Stimulated activated CD8-positive, alpha-beta memory T cell treated with anti-CD3 and anti-CD28 coated beads, Interleukin-4, amount 100 ng/mL, for 1 hour (primary cell): ENCODE measurements at places on chromosomes 1 and 21.

- DNase-seq = no peak
Measured at GRCh38 chr1:86389307-86389706, 6.8 kb downstream of the ODF2L start.

DNA sequence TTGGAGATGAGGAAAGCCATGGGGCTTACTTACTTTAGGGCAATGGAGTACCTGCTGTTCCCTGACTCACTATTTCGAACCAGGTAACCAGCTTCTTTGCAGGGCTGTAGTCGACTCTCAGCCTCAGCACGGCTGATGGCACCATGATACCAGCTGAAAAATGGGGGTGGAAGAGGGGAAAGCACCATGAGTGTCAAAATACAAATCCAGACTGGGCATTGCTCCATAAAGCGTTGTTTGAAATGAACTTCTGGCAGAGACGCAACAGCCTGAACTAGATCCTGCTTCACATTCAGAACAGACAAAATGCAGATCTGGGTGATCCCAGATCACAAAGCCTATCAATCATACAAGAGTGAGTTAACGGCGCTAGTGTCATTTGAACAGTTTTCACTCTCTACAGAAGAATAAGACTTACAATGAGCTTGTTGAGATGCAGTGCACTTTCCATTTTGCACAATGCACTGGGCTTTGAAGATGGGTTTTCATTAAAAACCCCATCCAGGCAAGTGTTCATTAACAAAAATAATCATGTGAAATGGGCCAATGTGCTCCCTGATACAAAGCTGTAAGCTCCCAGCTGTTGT is 16.0 kb upstream of the TDRD10 start:
- DNase-seq = no peak

GRCh38 chr1:171248302-171248701 is at the start of gene FMO1:
Gene FMO1 (plus strand): TSS chr1:171248494. CDS start chr1:171258088, 9,594 bp downstream.
- DNase-seq = no peak

GRCh38 chr1:234745276-234745675 is 135.3 kb upstream of the IRF2BP2 start:
- DNase-seq = no peak

GRCh38 chr1:228697207-228698016 is 37.9 kb upstream of the RHOU start:
- no peak for DNase-seq

DNA sequence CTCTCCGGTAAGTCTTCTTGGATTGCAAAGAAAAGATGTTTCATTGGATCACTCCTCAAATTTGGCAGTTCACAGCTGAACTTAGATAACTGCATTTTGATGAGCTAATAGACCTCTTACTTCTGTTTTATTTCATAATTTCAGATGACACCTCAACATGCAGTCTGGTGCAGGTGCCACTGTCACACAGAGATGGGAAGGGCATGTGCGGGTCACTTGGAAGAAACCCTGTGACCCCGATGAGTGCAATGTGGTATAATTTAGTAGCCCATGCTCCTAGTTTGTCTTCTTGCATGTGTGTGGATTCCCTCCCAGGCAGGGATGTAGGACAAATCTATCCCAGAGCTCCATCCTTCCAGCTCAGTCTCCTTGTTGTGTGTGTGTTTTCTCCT is 481 bp upstream of the SLAMF1 start:
- no peak for DNase-seq

GRCh38 chr1:24910751-24911650 is 19.1 kb downstream of the RUNX3 start:
- DNase-seq = peak; percentile 70

DNA sequence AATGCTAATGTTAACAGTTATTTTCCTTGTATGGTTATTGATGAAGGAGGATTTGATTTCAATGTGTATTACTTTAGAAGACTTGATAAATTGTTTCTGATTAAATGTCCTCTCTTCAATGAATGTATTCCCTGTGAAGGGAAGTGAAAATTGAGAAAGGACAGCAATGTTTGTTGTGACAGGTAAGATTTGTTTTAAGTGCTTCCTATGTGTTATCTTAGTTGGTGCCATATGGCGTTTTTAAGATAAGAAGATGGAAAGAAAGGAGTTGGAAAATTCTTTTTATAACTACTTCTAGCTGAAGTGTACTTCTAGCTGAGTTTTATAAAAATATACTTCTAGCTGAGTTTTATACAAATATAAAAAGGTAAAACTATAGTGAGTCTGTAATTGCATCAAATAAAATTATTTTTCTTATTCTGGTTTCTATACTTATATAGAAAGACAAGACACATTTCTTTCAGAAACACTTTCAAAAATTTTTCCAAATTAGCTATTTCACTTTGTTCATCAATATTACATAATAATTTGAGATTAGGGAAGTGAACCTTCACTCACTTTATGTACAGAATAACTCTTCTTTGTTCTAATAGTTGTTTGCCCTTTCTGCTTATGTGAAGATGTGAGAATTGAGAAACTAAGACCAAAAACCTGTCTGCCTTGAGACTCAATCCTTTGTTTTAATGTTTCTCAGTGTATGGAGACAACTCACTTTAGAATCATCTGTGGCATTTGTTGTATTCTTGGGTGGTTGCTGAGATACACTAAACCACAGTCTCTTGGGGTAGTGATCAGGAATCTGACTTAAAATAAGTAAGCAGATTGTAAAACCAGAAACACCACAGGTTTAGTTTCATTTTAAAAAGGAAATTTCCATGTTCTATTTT is 382.9 kb upstream of the B3GALT2 start:
- no peak for DNase-seq

DNA sequence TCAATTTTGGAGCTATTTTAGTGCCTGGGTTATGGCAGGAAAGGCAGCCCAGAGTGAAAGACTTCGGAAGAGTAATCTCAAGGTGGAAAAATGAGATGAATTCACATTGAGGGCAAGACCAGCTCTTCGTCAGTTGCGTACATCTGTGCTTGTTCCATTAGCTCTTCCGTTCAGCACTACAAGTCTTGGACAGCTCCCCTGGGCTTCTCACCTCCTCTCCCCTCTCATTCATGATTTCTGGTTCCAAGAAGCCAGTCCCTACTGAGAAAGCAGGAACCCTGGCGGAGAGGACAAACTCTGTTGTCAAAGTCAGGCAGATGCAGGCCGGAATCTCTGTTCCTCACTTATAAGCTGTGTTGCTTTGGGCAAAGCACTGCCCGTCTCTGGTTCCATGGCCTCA is 76.5 kb downstream of the ACTL8 start:
- DNase-seq = no peak

DNA sequence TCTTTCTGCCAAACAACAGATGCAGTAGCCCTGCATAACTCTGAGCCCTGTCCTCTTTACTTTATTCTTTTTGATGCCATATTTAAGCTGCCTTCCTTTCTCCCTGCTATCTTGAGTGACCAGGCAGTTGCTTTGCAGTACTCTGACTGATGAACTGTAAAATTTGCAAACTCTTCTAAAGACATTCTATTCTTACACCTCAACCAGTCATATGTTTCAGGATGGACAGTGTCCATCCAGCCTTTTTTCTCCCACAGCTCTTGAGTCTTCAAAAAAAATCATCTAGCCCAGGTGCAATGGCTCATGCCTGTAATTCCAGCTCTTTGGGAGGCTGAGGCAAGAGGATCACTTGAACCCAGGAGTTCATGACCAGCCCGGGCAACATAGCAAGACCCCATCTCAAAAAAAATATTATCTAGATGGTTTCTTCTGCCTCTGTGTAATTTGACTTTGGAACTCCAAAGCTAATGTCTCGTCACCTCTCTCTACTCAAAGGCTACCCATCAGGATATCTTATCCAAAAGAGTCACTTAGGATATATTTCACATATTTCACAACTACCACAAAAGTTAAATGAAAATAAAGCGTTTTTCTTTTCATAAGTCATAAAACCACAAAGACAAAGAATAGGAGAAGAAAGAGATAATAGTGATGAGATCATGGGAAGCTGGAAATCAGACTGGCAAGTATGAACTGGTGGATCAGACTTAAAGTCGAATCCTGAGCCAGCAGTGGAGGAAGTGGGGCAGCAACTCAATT is 54.6 kb upstream of the IPO9 start:
- no peak for DNase-seq

- DNase-seq = no peak
Measured at GRCh38 chr1:77958391-77958790, 20.5 kb downstream of the FUBP1 start.

DNA sequence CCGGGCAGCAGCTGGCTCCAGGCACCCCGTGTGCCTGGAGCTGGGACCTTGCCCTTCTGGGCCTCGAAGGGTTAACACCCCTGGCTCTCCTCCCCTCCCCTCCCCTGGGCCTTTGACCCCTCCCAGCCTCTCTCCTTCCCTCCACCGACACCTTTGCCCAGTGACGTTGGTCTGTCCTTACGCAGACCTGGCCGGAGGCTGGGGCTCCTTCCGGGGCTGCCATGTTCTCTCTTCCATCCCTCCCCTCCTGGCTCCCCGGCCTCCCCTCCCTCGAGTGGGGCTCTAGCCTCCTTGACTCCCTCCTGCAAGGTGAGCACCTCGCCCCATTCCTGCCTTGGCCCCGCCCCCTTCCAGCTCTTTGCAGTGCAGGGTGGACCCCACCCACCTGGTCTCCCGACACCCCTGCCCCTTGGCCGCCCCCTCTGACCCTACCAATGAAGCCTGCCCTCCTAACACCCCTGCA is at the start of gene TMEM82:
Gene TMEM82 (plus strand): TSS at position 161 of the 463 bp plus-strand sequence. CDS start 61 bp downstream, at position 222.
- DNase-seq = no peak

DNA sequence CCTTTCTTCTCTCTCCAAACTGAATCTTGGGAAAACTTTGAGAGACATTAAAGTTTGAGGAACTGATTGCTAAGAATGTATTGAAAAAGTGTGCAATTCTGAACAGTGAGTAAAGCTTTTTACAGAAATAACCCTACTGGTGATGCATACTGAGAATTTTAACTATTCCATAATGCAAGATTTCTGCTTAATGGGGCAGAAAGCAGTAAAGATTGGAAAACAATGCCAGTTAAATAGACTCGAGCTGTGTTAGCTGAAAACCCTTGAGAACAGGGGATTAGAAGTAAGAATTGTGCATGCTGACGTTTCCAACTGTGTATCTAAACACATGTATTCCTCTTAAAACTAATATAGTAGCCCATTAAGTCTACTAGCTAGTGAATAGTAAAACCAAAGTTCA is 1500.2 kb upstream of the PRMT6 start:
- DNase-seq = no peak

- no peak for DNase-seq
Measured at GRCh38 chr1:24420547-24420946, 4.9 kb downstream of the NIPAL3 start.

- peak; percentile 48 for DNase-seq
Measured at GRCh38 chr1:25562101-25562927, 18.9 kb downstream of the LDLRAP1 start.

DNA sequence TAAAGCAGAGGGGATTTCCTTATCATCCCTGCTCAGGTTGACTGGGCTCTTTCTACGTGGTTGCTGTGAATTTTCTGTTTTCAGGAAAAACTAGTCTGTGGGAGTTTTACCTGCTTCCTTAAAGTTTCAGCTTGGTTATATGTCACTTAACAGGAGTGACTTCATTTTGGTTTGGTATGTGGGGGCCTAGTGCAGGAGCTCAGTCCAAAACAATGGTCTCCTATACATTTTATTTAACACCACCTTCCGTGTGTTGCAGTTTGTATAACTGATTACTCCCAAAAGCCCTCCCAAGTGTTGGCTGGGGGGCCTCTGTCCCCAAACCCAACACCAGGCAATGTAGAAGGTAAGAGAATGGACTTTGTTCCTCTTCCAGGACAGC is 5.3 kb downstream of the IL23R start:
- DNase-seq = no peak

DNA sequence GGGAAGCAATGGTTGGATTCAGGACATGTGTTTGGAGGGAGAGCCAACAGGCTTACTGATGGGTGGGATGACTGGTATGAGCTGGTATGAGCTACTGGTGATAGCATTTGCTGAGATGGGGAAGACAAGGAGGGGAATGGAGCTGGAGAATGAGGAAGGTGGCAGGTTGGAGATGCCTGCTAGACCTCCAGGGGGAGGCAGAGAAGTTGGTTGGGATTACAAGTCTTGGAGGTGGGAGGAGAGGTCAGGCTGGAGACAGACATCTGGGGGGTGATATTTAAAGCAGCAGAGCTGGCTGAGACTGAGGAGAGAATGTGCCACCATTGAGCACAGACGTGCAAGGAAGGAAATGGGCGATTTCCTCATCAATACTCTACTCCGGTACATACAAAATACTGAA is 31.8 kb upstream of the ENO1 start:
- DNase-seq = no peak

GRCh38 chr1:231187571-231187970 is 25.7 kb downstream of the TRIM67 start:
- no peak for DNase-seq

DNA sequence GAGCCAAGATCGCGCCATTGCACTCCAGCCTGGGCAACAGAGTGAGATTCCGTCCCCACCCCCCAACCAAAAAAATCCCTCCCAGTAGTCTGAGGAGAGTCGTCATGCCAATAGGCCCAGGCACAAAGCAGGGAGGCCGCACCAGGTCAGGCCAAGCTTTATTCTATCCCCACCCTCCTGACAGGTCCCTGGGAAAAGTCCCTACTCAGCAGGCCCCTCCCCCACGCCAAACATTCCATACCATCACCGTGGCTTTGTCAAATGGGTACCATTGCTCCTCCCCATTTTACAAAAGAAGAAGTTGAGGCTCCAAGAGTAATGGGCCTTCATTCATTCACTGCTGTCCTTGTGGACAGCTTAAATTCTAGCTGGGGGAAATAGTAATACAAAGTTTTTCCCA is 5.3 kb downstream of the GPR3 start:
- no peak for DNase-seq
